ENCODE measurements at places on chromosomes 12 and 14. TPM values are rescaled to one million over a fixed set of nuclear protein-coding genes. Genes with fewer than 3 reads are reported as not detected.

GRCh38 chr14:21874946-21875345 lies 201.3 kb upstream of the OR4E1 start:
- H3K4me3 ChIP-seq: no peak overlapping the region
- DNase-seq: no peak
- H3K4me1 ChIP-seq: no peaks in the 10 kb centered on the region
- H3K27me3 ChIP-seq: no peaks in the 10 kb centered on the region
- H3K27ac ChIP-seq: no peak overlapping the region
- no peaks in the 10 kb centered on the region for H3K36me3 ChIP-seq

DNA sequence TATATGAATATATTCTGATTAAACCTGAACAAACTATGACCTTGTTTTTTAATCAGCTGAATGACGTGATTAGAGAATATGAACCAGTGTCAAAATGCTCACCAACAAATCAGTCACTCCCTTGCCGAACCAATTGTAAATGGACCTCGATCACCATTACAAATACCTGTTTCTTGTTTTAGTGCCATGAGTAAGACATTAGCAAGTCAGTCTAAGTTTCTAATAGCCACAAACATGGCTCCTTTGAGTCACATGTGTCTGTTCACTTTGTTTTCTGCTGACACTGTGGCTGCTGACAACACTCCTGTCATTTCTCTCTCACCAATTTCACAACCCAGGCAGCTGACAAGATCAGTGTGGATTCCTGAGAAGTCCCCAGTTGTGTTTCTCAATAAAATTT lies 286.2 kb upstream of the MDGA2 start:
- H3K4me1 ChIP-seq: no peaks in the 10 kb centered on the region
- no peak overlapping the region for H3K27ac ChIP-seq
- no peak overlapping the region for H3K4me3 ChIP-seq
- no peaks in the 10 kb centered on the region for H3K36me3 ChIP-seq
- DNase-seq: no peak

The TUNAR gene
- total RNA-seq: not detected

DNA sequence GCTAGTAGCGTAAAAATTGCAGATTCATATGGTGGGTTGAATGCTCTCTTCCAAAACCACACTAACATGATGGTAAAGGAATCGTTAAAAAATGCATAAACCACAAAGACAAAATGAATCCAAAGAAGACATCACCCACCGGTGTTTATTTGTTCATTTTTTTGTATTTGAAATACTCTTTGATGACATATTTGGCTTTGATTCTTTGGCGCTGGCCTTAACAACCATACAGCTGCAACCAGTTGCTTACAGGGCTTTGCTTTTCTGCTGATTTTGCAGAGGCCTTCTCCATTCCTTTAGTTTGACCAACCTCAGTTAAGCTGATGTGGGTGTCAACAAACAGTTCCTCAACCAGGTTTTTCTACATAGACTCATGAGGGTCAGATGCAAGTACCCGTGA lies 103.5 kb downstream of the CACNA1C start:
- no peaks in the 10 kb centered on the region for H3K36me3 ChIP-seq
- no peaks in the 10 kb centered on the region for H3K27me3 ChIP-seq
- no peak overlapping the region for H3K4me3 ChIP-seq
- DNase-seq: no peak

Measured in left ventricle myocardium inferior (tissue), 1 donor.